NCI-H2081 treated with DMSO at 0.1 percent for 48 hours (cell line): ENCODE measurements at places on chromosomes 6 and 20.

DNA sequence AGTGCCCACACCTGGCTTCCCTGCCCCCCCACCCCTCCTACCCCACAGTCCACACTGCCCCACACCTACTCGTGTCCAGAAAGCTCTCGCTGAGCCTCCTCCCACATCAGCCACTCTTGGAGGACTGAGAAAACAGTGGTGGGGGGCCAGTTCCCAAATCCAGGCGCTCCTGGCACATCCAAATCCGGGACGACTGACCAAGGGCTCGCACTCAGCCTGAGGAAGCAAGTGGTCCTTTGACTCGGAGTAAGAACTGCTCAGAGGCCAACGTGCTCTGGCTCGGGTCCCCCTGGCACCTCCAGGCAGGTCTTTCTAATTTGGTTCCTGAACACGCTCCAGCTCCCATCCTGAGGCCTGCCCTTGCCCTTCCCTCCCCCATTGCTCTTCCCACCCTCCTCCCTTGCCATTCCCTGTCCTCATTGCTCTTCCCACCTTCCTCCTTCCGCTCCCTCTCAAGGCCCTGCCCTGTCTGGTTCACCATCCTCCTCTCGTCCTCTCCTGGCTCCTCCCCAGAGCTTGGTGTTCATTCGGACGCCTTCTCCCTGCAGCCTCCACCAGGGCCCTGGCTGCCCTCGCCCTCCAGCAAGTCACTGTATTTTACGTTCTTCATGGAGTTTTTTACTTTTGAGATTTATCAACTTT, 83.6 kb downstream of the THBS2 start:
- no peak for DNase-seq

GRCh38 chr6:46676604-46677313, 10.9 kb upstream of the TDRD6 start:
- DNase-seq, result no peak

DNA sequence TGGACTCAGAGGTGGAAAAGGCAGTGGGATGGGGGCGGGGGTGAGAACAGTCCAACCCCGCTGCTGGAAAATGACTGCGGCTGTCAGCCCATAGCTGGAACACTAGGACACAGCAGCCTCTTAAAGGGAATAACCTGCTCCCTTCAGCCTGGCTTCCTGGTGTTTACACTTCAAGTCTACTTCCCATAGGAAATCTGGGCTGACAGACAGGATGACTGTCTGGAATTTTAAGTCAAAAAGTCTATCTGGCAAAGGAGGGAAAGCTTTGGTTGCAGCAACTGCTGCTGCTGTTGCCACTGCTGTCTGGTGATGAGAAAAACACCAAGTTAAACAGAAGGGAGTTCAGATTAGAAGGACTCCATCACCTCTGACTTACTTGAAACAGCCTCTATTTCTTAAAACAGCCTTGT, 44.9 kb downstream of the TNFRSF21 start:
- no peak for DNase-seq

DNA sequence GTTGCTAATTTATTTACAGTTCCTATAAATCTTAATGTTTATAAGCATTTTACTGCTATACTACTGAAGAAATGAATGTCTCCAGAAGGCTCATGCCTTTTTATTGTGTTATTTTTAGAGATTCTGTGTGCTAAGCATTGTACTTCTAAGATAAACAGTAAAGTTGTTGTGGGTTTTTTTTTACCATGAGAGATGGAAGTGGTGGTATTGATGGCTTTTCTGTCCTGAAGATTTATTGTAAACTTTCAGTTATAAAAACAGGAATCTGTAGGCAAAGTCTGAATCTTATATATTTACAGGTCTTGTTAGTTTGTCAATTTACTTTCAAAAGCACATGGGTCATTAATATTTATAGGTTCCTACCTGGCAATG, 246.9 kb downstream of the TMEM242 start:
- DNase-seq, result no peak

GRCh38 chr6:167858086-167858591, 31.4 kb downstream of the AFDN start:
- DNase-seq, result no peak

GRCh38 chr20:910870-911770, 5.0 kb downstream of the ANGPT4 start:
- no peak for DNase-seq

DNA sequence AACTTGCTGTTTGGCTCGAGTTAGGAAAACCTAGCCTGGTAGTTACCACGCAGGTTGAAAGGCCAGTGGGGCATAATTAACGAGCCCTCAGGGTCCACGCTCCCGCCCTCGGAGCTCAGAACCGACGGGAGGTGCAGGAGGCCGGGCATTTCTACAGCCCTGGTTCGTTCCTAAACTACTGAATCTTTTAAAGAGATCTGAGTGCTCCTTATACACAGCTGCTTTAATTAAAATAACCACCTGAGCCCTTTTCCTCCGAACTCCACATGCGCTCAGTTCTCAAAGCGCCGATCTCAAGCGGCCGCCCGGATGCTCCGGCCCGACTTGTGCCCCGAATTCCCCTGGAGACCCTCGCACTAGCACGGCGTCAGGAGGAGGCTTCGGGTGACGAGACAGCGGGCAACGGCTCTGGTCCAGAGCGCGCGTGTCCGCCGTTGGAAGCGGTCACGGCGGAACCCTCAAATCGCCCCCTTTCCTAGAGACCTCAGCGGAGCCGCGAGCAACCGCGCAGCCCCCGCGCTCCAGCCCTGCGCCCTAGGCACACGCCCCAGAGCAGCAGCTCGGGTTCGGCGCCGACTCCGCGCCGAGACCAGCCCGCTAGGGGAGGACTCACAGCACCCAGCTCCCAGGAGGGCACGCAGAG, 397 bp downstream of the WDR27 start:
- DNase-seq, result no peak

GRCh38 chr6:168200571-168201134, 118.9 kb downstream of the DACT2 start:
- DNase-seq, result no peak

GRCh38 chr6:17679726-17680125, 27.0 kb downstream of the NUP153 start:
- no peak for DNase-seq

DNA sequence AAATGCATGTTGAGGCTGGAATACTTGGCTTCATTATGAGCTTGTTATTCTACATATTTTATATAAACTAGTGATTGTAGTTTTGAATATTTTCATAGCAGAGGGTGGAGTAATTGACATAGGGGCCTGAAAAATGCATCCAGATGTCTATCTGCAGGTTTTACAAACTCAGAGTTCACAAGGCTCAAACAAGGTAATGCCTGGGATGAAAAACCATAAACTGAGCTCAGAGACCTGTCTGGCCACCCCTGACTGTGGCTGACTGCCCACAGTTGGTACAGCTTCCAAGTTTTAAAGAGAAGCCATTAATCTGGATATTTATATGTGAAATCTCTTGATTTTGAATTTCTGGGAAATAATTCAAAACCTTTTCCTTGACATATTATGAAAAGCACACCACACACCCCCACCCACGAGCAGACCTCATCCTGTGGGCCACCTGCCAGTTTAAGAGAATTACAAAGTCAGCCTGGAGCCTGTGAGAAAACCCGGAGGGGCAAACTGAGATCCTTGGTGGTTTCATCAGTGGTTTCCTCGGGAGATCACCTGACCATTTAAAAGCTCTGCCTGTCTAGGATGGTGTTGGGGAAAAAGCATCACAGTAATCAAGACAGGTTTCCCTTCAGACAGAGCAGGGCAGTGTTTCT, 230.1 kb downstream of the SAMD5 start:
- no peak for DNase-seq

DNA sequence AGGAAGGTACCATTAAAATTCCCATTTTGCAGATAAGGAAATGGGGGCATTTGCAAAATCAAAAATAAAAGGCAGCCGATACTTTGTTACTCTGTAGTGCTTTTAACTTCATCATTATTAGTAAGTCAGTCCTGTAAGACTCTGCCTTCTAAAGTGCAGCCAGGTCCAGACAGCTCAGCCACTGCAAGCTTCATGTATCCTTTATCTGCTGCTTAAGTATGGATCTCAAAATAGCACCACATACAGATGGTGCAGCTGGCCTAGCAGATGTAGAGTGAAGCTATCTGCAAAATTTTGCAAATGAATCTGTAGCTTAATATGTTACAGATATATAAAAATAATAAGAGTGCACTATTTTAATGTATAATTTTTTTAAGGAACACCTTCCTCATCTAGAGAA, 53.4 kb downstream of the NUS1 start:
- DNase-seq, result no peak

GRCh38 chr20:36145877-36146707, 8.4 kb upstream of the EPB41L1 start:
- DNase-seq, result no peak

DNA sequence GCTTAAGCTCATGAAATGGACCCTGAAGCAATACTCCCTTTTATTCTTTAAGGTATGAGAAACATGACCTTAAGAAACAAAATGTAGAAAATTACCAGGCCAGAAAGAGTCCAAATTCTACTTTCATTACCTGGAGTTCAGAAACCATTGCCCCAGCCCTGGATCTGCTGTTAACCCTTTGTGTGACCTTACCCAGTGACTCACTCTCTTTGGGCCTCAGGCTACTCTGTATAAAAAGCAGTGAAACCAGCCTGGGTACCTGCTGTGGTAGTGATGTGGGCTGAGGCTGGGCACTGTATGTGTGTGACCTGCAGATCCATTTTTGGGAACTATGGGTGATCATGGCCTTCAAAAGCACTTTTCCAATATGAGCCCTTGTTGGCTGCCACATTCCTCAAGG, 47.2 kb downstream of the SLC9A8 start:
- DNase-seq, result no peak

DNA sequence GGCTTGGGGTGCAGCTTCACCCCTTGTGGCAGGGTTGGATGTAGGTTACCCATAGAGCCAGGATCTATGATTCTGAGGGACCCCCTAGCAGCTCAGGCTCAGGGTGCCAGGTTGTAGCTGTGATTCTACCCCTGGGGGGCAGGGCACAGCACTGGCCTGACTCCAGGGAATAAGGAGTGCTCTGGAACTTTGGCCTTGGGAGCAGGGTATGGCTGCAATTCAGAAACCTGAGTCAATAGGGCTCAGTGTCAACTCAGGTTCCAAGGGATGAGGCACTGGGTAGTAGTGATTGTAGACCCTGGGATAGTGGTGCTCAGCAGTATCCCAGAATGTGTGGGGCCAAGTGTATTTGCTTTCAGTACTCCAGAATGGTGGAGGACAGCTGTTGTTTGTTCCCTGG, 8.6 kb downstream of the FHL5 start:
- no peak for DNase-seq

GRCh38 chr6:72674842-72675241, 53.0 kb downstream of the KCNQ5 start:
- DNase-seq, result no peak

DNA sequence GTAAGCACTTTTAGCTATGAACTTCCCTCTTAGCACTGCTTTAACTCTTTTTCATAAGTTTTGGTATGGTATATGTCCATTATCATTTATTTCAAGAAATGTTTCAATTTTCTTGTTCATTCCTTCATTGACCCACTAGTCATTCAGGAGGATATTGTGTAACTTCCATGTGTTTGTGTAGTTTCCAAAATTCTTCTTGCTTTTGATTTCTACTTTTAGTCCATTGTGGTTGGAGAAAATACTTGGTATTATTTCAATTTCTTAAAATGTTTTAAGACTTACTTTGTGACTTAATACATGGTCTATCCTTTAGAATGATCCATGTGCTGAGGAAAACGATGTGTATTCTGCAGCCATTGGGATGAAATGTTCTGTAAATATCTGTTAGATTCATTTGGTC, 176.5 kb downstream of the CENPW start:
- no peak for DNase-seq

DNA sequence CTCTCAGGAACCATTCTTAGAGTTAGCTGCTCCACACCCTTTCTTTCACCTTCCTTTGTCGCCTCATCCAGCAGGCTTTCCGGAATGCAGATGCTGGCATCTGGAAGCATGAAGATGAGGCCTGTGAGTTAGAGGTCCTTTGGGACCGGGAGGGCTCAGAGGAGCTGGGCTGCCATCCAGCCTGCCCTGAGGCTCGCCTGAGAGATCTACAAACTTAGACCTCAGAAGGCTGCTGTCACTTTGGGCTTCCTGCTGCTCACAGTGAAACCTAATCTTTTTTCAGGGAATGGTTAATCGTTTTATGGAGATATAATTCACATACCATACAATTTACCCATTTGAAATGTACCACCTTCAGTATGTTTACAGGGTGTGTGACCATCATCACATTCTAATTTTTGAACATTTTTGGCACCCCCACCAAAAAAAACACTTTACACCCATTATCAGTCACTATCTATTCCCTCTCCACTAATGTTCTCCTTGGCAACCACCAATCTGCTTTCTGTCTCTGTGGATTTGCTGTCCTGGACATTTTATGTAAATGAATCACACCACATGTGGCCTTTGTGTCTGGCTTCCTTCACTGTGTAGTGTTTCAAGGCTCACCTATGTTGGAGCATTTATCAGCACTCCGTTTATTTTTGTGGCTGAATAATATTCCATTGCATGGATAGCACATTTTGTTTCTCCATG, 20.0 kb upstream of the MPC1 start:
- DNase-seq, result no peak

DNA sequence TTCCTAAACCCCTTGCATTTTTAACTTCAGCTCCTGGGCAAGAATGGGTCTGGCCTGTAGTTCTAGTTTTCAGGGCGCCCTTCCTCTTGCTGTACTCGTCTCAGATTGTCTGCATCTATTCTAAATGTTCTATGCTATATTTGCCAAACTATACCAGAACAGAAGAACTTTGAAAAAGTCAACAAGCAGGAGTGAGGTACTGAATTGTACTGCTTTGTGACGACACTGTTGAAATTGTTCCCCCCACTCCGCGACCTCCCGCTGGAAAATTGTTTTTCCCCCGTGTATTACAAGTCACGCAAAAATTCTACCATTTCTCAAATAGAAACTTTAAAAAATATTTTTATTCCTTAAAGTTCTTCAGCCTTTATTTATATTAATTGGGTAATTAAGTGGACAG, 73.9 kb downstream of the CBFA2T2 start:
- DNase-seq, result no peak

DNA sequence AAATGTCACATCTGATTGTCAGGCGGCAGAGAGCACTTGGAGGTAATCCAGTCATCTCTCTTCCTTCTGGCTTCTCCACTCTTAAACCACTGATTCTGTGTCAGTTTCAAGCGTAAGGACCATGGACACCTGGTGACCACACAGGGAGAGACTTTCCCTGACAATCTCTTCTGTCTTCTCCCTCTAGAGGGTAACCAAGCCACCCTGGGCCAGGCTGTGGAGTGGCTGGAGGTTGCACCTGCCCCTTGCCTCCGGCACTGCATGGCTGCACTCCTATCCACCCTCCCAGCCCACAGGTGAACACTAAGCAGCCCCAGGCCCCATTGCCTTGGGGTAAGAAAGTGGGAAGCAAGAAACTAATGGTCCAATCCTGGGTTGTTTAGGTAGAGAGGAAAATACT, 78.7 kb downstream of the BFSP1 start:
- no peak for DNase-seq

GRCh38 chr20:36644032-36644705, 1.8 kb downstream of the SLA2 start:
- no peak for DNase-seq

DNA sequence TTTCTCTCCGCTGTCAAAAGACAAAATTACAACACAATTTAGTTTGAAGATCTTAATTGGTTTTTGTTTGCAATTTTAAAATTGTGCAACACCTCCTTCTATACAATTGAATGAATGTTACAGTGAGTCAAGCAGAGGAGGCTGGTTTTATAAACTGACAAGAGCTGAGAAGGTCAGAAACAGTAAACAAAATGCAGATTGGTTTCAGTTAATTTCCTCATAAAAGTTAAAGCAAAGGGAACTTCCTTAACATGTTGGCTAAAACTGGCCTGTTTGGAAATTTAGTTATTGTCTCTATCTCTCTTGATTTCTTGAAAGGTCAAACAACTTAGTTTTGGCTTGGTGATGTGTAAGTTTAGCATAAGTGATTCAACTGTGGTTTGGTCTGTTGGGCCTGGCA, 22.2 kb downstream of the KHDC1L start:
- DNase-seq, result no peak

GRCh38 chr6:123519189-123519505, 117.6 kb downstream of the TRDN start:
- no peak for DNase-seq
